ENCODE measurements at places on chromosomes 5 and 9.

DNA sequence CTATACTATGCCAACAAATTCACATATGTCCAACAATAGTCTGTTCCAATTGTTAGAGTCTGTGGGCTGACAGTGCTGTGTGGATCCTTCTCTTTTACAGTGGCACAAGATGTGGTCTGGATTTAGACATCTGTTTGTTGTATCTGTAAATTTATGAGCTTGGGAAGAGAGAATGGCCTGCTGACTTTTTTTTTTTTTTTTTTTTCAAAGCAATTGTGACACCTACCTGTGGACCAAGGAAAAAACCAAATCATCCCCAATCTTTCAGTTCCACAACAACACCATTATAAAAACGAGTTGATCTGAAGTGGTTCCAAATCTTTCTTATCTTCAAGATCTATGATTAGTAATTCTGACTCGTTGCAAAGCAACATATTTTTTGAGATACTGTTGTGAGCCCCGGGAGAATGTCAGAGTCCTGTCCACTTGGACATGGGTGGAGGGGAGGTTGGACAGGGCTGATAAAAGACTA lies 4.9 kb downstream of the IRX2 start:
- DNase-seq: no peak

DNA sequence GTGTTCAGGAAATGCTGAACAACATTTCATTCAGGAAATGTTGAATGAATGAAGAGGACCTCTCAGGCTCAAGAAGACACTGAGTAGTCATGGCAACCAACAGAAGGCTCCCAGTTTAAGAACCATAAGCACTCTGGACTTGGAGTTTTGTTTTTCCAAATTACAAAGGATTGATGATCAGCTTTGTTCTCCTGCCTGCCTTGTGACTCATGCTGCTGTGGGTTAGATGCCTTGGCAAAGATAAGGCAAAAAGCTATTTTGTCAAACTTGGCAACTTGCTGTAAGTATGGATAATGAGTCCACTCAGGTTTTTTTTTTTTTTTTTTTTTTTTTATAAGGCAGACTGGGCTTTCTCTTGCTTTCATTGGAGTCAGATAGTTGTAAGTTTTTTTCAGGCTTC lies 365.0 kb downstream of the TMEM232 start:
- peak; percentile 60 for DNase-seq

DNA sequence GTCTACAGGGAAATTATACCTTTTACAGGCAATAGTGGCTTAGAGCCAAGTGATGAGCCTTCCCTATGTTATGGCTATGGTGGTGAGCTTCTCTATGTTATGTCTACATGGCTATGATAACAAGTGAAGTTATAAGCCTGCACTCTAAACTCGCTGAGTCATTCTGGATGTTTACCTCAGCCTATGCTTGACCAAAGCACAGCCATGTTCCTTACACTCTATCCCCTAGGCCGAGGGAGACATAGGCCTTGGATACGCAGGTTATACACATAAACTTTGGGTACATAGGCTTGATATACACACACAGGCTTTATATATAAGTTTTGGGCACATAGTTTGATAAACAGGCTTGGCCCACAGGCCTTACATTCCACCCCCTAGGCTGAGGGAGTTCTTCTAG lies 13.8 kb downstream of the DMAC1 start:
- DNase-seq: no peak

DNA sequence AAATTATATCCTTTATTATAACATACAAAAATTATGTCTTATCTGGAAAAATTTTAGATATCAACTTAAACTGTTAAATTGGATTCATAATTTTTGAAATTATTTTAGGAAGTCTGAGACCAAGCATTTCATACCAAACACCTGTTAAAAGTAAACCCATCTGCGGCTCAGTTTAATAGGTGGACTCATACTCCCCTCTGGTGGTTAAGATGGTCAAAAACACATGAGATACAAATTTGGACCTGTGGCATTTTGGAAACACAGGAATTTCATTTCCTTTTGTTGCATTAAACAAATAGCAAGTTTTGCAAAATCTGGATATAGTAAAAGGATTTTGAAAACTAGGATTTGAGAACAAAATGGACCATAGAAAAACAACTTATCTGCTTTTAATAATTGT lies 53.7 kb downstream of the RGMB start:
- DNase-seq: peak; percentile 54

DNA sequence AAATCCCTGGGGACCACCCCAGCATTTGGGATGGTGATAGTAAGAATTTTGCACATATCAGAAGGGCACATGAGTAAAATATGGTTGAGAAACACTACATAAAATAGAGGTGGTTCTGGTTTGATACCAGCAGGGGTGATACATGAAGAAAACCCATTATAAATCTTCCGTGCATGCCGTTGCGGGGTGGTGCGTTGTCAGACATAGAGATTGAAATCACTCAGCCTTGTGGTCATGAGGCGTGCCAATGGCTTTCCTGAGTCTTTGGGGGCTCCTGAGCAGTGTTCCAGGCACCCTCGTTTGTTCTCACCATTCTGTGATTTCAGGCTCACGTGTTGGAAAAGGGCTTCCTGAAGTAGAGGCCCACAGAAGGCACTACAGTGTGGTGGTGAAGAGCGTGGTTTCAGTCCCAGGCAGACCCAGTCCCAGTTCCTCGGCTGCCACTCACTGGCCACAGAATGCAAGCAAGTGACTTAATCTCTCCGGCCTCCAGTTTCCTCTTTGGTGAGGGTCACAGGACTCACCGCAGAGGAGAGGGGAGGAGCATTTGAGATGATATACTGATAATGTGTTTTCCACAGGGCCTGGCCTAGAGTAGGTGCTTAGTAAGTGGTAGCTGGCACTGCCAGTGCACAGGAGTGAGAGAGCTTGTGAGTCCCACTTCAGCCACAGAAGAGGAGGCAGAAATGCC lies 20.5 kb upstream of the GLRX start:
- no peak for DNase-seq

DNA sequence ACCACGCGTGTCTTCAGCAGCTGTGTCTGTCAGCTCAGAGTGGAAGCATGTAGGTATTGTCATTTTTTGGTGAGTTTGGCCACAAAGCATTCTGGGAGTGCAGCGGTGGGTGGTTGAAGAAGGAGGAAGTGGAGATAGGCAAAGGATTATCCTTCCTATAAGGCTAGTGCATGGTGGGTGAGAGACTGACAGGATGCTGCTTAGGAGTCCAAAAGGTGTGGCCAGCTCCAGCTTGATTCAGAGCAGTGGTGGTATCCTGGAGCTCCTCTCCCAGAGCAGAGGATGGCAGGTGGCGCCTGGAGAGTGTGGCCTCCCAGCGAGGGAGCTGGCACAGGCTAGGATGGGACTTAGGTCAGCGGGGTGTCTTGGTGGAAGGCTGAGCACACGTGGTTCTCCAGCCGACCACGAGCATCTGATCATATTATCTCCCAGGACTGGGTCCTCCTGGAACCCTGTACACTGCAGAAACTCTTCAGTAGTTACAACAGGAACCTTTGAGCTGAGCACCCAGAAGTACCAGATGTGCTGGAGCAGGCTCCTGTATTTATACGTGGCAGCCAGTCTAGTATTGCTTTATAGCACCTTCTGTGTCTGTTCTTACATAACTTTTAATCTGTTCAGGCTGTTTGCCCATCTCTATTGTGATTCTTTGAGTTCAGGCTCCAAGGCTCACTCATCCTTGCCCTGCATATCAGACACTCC lies 29.6 kb downstream of the MAML1 start:
- DNase-seq: peak; percentile 49

- no peak for DNase-seq
These were observed 80.6 kb upstream of the SMIM23 start for GRCh38 chr5:171705036-171705435.

GRCh38 chr5:126009566-126009965 lies 413.6 kb upstream of the GRAMD2B start:
- DNase-seq: no peak

- peak; percentile 35 for DNase-seq
These were observed 123.0 kb downstream of the ADAMTSL1 start for GRCh38 chr9:18596920-18597319.

GRCh38 chr9:109317979-109318741 lies 2.7 kb downstream of the EPB41L4B start:
- no peak for DNase-seq

- no peak for DNase-seq
These were observed 28.4 kb downstream of the SV2C start for GRCh38 chr5:76111477-76112174.

DNA sequence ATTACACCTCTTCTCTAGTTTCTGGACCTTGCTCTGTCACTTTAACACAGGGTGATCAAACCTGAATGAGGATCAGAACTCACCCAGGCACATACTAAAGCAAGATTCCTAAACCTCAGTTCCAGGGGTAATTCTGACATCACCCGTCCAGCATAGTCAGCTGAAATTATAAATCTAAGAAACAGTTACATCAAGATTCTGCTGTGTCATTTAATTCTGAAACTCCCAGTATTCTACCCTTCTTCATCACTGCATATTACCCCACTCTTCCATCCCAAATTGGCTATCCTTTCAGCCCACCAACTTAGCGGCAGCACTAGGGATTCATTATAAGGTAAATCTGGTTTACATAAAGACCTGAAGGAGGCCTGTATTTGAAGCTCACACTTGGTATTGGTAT lies 64.0 kb downstream of the STX17 start:
- DNase-seq: no peak

DNA sequence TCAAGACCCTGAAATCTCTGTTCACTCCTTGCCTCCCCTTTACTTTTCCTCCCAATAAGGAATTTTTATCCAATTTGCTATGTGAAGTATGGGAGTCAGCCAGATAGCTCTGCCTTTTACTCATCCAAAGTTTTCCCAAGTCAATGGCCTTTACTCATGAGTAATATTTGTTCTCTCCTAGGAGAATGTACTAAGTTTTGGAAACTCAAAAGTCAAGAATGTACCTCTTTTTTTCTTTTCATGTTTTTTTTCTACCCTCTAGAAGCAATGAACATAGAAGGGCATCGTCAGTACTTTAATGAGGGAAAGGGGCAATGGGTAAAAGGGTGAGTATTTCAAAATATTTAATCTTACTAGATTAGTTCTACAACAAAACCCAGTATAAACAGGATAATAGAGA lies 140.2 kb upstream of the SGCD start:
- DNase-seq: peak; percentile 58

GRCh38 chr9:93810028-93810971 lies 144.9 kb downstream of the BARX1 start:
- no peak for DNase-seq

DNA sequence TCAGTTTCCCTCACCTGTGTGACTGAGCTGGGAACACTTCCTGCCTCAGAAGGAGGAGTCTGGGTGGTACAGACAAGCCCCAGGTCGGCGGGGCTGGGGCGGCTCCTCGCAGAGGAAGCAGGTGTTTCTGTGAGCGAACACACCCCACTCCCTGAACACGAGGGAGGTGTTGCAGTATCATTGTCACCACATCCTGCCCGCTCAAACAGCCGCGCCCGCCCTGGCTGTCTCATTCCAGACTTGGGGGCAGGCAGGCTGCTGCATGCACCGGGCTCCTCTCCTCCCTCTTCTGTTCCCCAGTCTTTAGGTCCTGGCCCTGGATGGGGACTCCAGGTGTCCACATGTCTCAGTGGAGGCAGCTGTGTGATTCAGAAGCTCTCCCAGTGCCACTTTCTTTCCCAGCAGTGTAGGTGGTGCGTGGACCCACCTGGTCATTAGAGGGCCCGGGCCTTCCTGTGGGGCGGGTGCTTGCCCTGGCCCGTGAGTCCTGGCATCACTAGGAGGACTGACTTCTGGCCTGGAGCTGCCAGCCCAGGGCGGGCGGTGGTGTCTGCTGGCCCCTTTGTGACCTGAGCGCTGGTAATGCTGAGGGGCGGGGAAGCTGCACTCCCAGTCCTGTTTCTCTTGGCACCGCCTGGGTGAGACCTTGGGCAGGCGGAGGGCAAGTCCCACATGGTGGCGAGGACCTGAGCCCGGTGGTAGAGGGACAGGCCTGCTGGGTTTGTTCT lies 18.3 kb upstream of the PHYHD1 start:
- no peak for DNase-seq

DNA sequence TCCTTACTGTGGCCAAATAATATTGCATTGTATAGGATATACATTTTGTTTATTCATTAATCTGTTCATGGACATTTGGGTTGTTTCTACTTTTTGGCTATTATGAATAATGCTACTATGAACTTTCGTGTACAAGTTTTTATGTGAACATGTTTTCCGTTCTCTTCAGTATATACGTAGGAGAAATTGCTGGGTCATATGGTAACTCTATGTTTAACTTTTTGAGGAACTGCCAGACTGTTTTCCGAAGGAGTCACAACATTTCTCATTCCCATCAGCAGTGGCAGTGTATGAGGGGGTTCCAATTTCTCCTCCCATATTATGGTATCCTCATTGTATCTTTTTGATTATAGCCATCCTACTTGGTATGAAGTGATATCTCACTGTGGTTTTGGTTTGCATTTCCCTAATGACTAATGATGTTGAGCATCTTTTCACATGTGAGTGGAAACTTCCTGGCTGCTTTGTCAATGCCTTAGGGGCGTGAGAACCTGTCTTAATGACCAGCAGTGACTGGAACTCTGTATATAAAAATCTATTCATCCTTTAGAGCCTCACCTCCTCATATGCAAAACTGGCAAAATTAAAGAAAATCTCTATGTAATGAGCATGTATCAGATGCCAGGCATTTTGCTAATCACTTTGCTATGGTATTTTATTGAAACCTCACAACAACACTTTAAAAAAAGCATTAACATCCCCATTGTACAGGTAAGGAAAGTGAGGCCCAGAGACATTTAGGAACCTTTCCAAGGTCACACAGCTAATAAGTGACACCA lies 47.8 kb upstream of the TGFBR1 start:
- peak; percentile 65 for DNase-seq

DNA sequence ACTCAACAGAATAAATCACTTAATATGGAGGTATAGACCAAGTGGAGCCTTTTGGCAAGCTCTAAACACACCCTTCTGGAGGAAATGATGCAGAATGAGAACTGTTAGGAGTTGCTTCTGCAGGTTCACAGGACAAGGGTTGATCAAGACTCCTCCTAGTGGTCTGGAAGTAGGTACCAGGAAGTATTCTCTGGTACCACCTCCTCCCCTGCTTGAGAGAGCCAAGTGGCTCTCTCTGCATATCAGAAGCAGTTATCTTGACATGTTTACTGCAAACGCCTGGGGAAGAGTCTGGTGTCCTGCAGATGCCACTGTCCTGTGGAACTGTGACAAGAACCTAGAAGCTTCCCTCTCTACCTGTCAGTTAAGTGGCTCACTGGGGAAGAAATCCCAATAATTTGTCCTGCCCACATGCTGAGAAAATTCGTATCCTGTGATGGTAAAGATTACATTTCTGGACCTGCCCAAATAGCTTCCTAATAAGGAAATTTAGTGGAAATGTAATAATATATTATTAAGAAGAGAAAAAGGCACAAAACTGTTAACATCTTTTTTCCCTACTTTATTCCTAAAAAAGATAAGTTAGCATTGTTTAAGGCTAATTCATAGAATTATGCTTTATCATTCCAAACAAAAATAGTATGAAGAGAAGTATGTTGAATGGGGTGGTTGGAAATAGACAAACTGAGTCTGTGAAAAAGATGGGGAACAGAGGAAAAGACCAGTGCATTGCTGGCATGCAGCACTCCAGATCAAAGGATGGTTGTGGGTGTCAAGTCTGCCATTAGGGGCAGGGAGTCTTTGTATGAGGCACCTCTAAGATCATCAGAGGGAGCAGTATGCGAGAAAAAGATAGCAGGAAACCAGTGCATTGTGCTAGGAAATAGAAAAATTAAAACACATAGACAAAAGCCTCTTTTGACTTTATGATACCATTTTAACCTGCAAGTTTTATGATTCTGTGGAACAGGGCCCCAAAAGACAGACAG lies 118.8 kb downstream of the CDC42SE2 start:
- peak; percentile 46 for DNase-seq
